ENCODE measurements at places on chromosomes 7 and 10. TPM values are rescaled to one million over a fixed set of nuclear protein-coding genes. Genes with fewer than 3 reads are reported as not detected.

GNG11 gene
- total RNA-seq: 29.0 TPM

NKX1-2 gene
- not detected for total RNA-seq

CALHM3 gene
- not detected for total RNA-seq

BEND7 gene
- 3.1 TPM for total RNA-seq

SLIT1 gene
- total RNA-seq: not detected

EIF5AL1 gene
- 0.58 TPM for total RNA-seq

DTX2 gene
- total RNA-seq: 8.2 TPM

CCL24 gene
- 0.45 TPM for total RNA-seq

PLPP4 gene
- total RNA-seq: 13.8 TPM

ASB15 gene
- 1.4 TPM for total RNA-seq

ETV1 gene
- total RNA-seq: 4.7 TPM

MDFIC gene
- 43.5 TPM for total RNA-seq
